Femur (tissue), 1 donor: ENCODE measurements at places on chromosomes 4 and X.

- no peak for DNase-seq
Observed at GRCh38 chr4:128840711-128841318, 31.3 kb downstream of the JADE1 start.

DNA sequence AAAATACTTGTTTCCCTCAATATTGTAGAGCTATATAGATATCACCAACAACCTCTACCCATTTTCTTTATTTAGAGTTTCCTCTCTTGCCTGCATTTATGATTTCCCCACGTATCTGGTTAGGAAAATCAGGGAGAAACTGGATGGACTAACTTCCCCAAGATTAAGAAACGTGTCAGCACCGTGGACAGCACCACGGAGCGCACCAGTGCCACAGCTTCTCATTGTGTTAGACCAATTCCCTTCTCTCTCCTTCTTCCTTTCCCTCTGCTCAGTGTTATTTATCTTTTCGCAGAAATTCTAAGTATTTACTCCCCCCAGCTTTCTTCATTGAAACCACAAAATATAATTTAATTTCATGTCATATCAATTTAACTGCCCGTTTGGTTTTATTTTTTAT lies 568.6 kb upstream of the BOD1L1 start:
- DNase-seq: peak; percentile 56

- DNase-seq: no peak
Observed at GRCh38 chr4:95213366-95213765, 335.4 kb downstream of the UNC5C start.

DNA sequence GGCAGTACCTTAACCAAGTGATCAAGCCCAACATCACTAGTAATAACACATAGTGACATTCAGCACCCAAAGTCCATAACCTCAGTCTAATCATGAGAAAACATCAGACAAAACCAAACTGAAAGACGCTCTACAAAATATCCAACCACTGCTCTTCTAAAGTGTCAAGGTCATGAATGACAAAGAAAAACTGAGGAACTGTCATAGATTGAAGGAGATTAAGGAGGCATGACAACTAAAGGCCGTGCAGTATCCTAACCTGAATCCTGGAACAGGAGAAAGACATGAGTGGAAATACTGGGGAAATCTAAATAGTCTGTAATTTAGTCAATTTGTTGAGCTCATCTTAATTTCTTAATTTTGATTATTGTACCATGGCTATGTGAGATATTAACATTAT lies 38.2 kb upstream of the EXOC1L start:
- DNase-seq: no peak

DNA sequence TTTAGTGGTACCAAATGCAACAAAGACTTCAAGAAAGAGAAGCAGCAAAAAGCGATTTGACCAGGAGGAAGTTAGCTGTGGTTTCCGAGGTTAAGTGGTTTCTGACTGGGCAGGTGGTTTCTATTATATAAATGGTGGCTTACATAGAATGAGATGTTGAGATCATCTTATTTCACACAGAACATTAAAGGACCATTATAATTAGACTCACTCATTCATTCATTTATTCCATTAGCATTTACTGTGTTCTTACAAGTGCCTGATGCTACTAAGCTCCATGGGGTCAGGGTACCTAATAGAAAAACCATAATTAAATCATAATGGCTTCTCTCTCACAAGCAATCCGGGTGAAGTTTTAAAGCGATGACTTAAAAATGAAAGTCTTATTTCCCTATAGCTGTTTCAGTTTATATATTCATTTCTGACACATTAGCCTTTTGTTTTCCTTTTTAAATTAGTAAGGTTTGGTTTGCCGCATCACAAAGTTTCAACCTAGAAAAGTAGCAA lies 10.6 kb downstream of the TSPAN6 start:
- no peak for DNase-seq

DNA sequence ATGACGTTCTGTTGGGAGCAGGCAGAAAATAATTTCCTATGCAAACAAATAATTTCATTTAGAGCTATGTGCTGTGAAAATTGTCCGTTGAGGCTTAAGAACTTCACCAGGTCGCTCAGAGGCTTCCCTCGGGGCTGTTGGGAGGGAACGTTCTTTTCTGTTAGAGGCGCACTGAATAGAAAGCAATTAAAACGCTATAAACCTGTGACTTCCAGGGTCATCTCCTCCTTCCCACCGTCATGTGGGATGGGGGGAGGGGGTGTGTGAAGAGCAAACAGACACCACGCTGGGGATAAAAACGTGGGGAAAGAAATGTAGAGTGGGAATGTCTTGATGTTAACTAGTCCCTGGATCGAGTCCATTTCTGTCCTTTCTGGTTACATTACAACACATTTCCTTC lies 35.2 kb upstream of the ZNF518B start:
- no peak for DNase-seq

DNA sequence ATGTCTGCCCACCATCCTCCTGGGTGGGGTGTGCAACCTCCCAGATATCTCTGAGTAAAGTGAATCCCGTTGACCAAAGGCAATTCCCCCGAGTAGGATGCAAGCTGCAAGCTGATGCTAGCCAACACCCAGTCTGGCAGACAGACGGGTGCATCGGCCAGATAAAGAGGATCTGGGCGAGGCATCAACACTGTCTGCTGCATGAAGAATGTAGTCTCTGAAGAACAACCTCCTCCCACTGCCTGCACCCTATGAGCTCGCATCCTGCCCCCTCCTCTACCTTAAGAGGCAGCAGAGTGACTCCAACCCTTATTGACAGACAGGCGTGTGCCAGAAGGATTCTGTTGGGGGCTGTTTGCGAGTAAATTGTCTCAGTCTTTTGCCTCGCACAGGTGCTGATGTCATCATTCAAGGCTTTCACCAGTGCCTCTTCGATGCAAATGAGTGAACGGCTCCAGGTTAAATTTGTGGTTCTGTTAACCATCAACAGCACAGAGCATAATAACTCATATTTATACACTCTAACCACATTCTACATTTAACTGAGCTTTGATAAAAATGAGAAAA lies 546.9 kb downstream of the BCOR start:
- no peak for DNase-seq

GRCh38 chr4:102437111-102437510 lies 64.0 kb upstream of the NFKB1 start:
- DNase-seq: no peak

DNA sequence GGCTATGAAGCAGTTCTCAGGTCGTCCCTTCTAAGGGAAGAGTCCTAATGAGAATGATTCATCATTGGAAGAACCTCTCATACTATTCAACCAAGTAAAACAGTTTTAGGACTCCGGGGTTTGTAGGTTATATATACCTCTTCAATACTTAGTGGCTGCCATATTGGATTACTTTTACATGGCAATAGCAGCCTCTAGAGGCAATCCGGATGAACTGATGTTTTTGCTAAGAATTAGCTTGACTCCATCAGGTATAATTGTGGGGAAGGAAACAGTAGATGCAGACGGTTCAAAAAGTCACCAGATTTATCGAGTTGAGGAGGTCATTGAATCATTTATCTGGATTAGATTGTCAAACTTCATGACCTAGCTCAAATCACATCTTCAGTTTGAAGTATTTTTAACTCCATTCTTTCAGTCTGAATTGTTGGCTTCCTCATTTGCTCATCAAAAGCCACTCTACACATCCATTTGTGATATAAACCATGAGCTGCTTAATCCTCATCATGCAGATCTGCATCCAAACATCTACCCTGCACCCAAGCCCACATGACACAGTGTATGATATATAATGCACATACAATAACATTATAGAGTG lies 28.4 kb downstream of the GUCY1B1 start:
- no peak for DNase-seq

DNA sequence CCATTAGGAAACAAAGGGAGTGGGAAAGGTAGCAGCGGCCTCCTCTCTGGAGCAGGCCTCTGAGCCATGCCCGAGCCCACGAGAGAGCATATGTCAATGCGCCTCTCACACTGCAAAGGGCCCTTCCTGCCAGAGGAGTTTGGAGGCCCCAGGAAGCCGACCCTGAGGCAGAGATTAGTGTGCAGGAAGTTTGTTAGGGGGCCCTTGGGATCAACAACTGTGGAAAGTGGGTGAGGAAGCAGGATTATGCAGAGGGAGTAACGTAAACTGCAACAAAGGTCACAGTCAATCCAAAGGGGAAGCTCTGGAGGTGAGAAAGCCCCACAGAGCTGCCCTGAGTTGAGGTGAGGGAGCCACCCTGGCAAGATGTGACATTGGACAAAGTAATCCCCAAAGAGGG lies 17.4 kb downstream of the RTL5 start:
- DNase-seq: no peak

DNA sequence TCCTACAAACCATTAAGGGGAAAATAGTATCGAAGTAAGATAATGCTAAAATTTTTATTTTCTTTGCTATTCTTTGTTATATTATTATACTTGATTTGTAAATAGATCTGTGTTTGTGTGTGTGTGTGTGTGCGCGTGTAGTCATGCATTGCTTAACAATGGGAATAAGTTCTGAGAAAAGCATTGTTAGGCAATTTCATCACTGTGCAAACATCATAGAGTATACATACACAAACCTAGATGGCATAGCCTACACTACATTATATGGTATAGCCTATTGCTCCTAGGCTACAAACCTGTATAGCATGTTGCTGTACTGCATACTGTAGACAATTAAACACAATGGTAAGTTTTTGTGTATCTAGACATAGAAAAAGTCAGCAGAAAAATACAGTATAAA lies 17.1 kb downstream of the MTTP start:
- DNase-seq: no peak

- no peak for DNase-seq
Observed at GRCh38 chr4:7761312-7761711, 178.3 kb downstream of the AFAP1 start.

DNA sequence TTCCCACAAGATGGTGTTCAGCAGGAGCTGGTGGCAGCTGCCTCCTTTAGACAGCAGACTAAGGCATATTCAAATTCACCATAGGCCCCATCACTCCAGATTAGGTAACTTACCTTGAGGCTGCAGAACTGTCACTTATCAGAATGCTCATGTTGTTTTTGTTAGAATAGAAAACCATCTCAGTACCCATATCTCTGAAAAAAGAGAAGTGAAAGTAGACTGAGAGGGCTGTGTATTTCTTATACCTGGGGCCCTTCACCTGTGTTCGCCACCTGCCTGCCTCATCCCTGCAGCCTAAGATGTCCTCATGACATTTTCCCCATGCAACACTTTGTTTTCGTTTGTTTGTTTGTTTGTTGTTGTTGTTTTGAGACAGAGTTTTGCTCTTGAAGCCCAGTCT lies 32.9 kb upstream of the SPRY1 start:
- no peak for DNase-seq
